ENCODE measurements at places on chromosomes 6 and 20. TPM values are rescaled to one million over a fixed set of nuclear protein-coding genes. Genes with fewer than 3 reads are reported as not detected.

Gene ZC2HC1B
- total RNA-seq, result not detected

Gene SEC23B
- total RNA-seq, result 48.0 TPM

Gene EYS
- total RNA-seq, result not detected

Gene NPEPL1
- 14.2 TPM for total RNA-seq

Gene ARFGEF3
- 0.08 TPM for total RNA-seq

Gene ARHGAP40
- 0.91 TPM for total RNA-seq

Gene PRSS16
- 0.39 TPM for total RNA-seq

Gene KIAA0408
- 1.6 TPM for total RNA-seq

Gene LY6G6D
- total RNA-seq, result not detected

Gene FIG4
- total RNA-seq, result 7.0 TPM

Gene CCDC170
- 0.24 TPM for total RNA-seq

Gene EPPIN
- total RNA-seq, result not detected

Gene ADTRP
- 0.26 TPM for total RNA-seq

Gene MRAP2
- 0.13 TPM for total RNA-seq

Gene SLC32A1
- total RNA-seq, result not detected

Gene BPIFB4
- not detected for total RNA-seq

Gene MLN
- total RNA-seq, result not detected

Gene SNAP25
- total RNA-seq, result 6.6 TPM

Gene CLDN20
- total RNA-seq, result not detected

Gene ZNF343
- 9.6 TPM for total RNA-seq

Gene DNAH8
- total RNA-seq, result not detected

Gene ZNFX1
- 24.2 TPM for total RNA-seq

All from epithelial cell of alveolus of lung (primary cell).